ENCODE measurements at places on chromosomes 1 and 21. TPM values are rescaled to one million over a fixed set of nuclear protein-coding genes. Genes with fewer than 3 reads are reported as not detected.

DNA sequence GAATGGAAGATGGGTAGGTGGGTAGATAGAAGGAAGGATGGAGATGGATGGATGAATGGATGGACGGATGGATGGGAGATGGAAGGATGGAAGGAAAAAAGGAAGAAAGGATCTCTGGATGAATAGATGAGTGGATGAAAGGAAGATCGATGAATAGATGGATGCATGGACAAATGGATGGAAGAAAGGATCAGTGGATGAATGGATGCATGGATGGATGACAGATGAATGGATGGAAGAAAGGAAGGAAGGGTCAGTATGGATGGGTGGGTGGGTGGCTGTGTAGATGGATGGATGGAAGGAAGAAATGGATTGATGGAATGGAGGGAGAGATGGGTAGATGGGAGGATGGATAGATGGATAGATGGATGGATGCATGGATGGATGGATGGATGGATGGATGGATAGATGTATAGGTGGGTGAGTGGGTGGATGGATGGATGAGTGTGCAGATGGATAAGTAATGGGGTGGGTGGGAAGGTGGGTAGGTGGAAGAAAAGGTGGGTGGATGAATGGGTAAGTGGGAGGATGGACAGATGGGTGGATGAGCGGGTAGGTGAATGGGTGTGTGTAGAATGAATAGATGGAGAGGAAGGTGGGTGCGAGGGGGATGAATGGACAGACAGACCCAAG lies 14.6 kb downstream of the KIF17 start:
- DNase-seq: no peak

- DNase-seq: no peak
These were observed 6.7 kb upstream of the RAB3GAP2 start for GRCh38 chr1:220278991-220279390.

DNA sequence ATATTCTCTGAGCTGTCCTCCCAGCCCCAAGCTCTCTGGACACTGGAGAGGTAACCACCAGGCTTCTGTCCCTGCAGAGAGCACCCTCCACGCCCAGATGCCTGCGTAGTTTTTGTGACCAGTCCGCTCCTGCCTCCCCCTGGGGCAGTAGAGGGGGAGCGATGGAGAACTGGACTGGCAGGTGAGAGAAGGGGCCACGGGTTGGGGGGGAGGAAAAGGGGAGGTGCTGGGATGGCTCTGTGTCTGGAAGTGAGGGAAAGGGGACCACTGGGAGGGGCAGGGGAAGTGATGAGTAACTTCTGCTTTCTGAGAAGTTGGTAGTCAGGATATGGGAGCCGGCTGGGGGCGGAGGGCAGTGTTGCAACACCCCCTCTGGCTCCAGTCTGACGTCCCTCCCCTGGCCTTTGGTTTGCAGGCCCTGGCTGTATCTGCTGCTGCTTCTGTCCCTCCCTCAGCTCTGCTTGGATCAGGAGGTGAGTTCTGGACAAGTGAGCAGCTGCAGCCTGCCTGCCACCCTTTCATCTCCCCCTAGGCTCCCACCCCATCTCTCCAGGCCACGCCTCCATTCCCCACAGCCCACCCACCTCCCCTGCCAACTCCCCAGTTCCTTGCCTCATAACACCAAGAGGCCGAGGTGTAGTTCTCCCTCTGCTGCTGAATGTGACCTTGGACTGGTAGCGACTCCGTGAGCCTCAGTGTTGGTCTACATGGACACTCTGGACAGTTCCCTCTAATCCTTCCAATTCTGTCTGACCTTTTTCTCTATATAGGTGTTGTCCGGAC lies 3.1 kb downstream of the ADAMTSL4 start:
- peak; percentile 94 for DNase-seq

DNA sequence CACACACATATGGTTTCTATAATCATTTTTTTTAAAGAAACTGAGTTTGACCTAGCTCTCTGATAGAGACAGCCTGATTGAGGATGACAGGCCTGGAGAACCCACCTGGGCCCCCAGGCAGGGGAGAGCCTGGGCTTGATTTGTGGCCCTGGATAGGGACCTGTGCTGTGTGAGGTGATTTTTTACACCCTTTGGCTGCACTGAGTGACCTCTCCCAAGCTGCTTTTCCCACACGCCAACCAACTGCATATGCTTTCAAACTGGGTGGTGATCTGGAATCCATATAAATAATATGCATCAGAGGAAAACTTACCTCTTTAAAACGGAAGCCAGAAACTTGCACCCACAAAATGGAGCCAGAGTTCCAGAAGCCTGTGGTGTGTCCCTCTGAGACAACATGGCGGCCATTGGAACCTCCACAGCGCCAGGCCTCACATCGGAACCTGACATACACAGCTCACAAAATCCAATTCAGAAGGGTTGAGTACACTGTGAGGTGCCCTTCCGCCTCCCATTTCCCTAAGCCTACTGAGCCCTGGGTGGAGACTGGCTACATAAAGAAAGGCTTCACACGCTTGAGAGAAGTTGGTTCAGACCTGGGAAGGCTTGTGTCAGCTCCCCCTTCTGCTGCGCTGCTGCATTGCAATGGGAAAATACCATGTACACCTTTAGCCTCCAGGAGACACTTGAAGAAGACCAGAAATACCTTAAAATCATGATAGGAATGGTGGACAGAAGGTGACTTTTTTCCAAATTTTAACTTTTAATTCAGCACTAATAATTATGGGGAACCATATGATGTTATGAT lies 160.7 kb downstream of the HHIPL2 start:
- DNase-seq: no peak

- no peak for DNase-seq
These were observed 699.9 kb downstream of the MATN1 start for GRCh38 chr1:30023339-30024022.

DNA sequence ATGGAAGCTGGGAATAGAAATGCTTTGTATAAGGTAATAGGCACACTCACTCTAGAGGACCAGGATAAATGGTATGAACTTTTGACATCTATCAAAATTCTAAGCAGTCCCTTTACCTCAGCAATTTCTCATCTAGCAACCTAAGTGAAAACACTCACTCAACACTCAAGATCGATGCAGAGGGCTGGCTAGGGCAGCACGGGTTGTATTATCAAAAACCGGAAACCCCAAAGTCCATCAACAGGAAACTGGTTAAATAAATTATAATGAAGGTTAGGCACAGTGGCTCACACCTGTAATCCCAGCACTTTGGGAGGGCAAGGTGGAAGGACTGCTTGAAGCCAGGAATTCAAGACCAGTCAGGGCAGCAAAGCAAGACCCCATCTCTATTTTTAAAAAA lies 9.4 kb downstream of the USP48 start:
- no peak for DNase-seq

DNA sequence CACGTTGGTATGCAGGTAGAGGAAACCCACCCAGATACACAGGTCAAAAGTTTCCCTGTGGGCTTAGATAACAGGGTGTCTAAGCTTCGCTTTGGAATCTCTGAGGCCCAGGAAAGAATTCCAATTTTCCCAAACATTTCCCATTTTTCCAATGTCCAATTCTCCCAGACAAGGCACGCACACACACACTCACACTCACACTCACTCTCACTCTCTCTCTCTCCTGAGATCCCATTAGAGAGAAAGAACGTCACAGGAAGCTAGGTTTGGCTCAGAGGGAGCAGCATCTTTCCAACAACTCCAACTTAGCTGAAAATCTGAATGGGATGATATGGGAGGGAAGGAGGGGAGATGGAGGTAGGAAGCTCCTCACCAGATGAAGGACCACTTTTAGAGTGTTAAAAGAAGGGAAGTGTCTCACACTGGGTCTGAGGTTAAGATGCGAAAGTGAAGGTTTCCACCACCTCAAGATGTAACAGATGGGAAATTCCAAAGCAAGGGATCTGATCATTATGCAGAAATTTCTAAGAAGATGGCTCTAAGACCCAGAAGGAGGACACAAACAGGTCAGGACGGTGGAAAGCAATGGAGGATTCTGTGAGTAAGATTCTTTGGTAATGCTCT lies 63.5 kb downstream of the GNG12 start:
- DNase-seq: no peak

CD53 gene
- 17.2 TPM for total RNA-seq

DNA sequence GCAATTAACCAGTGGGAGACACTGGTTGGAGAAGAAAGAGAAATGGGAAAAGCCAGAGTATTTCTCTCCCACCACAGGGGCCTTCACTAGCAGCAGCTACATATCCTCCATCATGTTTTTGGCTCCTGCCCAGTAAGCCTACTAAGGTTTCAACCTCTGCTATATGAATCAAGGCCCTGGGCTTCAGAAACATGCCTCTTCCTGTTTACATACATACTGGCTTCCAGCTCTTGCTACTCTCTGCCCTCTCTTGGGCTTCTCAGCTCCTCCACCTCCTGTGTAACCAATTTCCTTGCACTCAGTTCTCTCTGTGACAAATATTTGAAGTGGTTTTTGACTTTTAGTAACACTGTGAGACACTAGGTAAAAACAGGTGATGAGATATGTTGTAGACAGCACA lies 80.8 kb downstream of the LRRC7 start:
- no peak for DNase-seq

DNA sequence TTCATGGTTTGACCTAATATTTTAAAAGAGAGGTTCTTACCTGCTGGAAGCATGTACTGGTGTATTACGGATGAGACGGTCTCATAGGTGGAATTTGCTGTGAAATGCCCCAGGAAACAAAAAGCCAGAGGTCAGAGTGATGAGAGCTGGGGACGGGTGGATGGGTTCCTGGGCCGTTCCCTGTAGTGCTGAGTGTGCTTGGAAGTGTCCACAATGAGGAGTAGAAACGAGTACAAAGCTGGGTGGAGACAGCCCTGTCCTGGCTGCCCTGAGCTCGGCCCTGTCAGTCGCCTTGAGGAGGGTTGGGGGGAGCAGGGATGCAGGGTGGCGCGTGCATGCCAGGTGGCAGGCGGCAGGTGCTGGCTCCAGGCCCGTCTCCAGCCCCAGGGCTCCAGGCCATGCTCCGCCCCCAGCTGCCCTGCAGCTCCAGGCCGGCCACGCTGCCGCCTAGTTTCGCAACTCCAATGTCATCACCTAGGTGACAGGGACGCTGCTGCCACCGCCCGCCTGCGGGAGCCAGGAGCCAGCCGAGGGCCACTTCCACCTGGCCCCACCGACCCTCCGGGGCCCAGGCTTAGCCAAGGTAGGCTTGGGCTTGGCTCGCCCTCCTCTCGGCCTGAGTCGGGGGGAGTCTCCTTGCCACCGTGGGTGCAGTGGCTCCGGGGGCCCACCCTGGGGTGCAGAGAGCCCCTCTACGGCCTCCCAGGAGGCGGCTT lies 16.4 kb downstream of the TP73 start:
- peak; percentile 94 for DNase-seq

DNA sequence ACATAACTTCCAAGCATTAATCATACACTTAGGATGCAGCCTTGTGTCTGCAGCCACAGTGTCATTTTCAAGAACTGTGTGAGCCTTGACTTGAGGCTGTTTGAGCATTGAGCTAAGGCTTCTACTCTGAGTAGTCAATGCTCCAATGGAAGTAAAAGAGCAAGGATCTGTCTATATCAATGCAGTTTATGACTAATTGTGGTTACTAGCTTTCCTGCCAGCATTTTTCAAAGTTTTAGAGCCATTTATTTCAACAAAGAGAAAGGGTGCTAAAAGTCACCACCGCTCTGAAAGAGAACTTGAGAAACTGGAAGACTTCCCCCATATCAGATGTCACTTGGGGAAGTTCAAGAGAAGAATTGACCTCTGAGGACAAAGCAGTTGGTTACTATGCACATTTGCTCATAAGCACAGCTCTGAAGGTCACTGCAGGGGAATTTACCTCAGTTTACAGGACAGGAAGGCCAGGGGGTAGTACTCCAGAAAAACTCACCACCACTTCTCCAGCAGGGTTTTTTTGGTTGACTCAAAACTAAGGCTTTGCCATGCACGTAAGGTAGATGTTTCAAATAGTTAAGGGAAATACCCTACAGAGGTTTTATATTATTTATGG lies 24.5 kb upstream of the RGS1 start:
- no peak for DNase-seq

DNA sequence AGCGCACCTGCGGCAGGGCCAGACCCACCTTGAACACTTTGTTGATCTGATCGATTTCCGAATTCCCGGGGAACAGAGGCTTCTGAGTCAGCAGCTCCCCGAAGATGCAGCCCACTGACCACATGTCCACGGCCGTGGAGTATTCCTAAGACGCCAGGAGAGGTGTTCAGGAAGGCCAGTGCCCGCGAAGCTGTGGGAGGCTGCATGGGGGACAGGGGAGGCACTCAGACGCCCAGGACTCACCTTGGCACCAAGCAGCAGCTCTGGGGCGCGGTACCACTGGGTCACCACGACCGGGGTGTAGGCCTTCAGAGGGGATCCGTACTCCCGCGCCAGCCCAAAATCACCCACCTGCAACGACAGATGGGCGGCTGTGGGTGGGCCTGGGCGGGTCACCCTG lies 11.2 kb upstream of the SLC35E2B start:
- no peak for DNase-seq

Measured in Right ventricle myocardium inferior (tissue), 1 donor.